ENCODE measurements at places on chromosomes 4 and X. TPM values are rescaled to one million over a fixed set of nuclear protein-coding genes. Genes with fewer than 3 reads are reported as not detected.
A peak's percentile ranks its signal among the peaks of the same experiment; 100 is the strongest.

DNA sequence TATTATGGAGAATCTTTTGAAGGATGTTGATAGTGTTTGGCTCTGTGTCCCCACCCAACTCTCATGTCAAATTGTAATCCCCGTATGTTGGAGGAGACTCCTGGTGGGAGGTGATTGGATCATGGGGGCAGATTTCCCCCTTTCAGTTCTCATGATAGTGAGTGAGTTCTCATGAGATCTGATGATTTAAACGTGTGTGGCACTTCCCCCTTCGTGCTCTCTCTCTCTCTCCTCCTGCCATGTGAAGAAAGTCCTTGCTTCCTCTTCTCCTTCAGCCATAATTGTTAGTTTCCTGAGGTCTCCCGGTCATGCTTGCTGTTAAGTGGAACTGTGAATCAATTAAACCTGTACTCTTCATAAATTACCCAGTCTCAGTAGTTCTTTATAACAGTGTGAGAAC lies 166.1 kb upstream of the NUDT6 start:
- H3K4me3 ChIP-seq, result no peak overlapping the region
- no peaks in the 10 kb centered on the region for H3K4me1 ChIP-seq
- H3K36me3 ChIP-seq, result no peaks in the 10 kb centered on the region
- H3K27me3 ChIP-seq, result no peaks in the 10 kb centered on the region
- no peak overlapping the region for H3K27ac ChIP-seq

The AVPR2 gene
- 0.87 TPM for total RNA-seq

The P2RY10 gene
- total RNA-seq, result 0.73 TPM

- H3K36me3 ChIP-seq, result no peaks in the 10 kb centered on the region
- H3K4me3 ChIP-seq, result no peak overlapping the region
- H3K27me3 ChIP-seq, result no peaks in the 10 kb centered on the region
These were observed 169.5 kb downstream of the TLL1 start for GRCh38 chr4:166042510-166043055.

The PCDH19 gene
- 0.52 TPM for total RNA-seq

The P2RY8 gene
- total RNA-seq, result 1.5 TPM

DNA sequence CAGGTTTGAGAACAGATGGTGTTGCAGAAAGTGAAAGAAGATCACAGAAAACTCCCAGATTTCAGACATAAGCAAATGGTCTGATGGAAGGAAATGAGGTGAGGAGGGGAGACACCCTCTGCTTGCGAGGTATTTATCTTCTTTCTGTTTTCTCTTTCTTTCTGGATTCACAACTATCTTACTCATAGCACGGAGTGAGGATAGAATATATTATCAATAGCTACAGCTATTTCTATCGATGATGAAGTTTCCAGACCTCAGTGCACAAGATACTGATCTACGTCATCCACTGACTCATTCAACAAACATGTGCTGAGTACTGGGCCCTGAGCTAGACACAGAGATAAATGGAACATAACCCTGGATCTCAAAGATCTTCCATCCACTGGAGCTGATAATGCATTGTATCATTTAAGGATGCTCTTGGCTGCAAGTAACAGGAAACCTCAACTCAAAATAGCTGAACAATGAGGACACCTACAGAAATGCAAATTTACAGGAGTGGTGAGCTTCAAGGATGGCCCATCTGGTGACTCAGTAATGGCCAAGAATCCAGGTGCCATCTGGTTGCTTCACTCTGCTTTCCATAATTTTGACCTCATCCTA lies 21.2 kb downstream of the SLC2A9 start:
- DNase-seq, result no peak
- no peaks in the 10 kb centered on the region for H3K36me3 ChIP-seq
- no peaks in the 10 kb centered on the region for H3K27me3 ChIP-seq
- peaks cover 8% of the 10 kb centered on the region for H3K4me1 ChIP-seq

GRCh38 chr4:141563723-141564122 lies 72.7 kb upstream of the IL15 start:
- H3K4me1 ChIP-seq, result no peaks in the 10 kb centered on the region
- no peak overlapping the region for H3K27ac ChIP-seq
- no peaks in the 10 kb centered on the region for H3K36me3 ChIP-seq
- no peak overlapping the region for H3K4me3 ChIP-seq

DNA sequence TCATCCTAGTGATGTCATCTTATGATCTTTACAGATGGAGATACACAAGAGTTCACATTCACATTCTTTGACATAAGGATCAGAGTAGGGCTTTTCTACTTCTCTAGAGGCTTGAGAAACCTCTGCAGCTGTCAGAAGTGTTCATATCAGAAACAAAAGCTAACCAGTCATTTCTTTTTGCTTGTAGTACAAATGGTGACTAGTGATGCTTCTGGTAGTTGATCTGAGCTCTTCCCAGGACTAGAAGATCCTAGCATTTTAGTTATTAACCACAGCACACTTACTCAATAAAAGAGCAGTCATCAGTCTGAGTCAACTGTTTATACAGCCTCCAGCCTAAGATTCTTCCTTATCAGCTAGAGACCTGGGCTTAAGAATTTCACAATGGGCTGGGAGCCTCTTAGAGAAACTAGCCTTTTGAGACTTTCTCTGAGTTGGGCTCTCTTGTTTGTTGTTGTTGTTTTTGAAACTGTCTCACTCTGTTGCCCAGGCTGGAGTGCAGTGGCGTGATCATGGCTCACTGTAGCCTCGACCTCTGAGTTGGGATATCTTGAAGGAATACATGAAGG lies 84.1 kb downstream of the TMEM164 start:
- peaks cover 9% of the 10 kb centered on the region for H3K4me1 ChIP-seq
- H3K27ac ChIP-seq, result peak overlapping the region; percentile 89
- peaks cover 4% of the 10 kb centered on the region for H3K27me3 ChIP-seq
- no peaks in the 10 kb centered on the region for H3K36me3 ChIP-seq
- no peak for DNase-seq
- no peak overlapping the region for H3K4me3 ChIP-seq

The GLRA2 gene
- not detected for total RNA-seq

DNA sequence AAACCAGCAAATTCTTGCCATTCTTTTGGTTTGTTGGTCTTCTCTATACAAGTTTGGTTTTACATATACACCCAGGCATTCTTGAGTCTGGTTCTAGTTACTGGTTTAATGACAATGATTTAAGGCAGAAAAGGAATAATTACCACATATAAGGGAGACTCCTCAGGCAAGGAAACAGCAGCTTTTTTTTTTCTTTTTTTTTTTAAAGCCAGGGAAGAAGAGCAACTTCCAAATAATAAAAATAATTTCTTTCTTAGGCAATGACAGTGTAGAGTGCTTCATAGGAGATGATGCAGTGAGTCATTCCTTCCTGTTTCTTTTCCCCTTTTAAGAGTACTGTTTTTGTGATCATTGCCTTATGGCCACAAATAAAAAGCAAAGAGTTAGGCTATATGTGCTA lies 289.7 kb downstream of the DKK2 start:
- H3K4me3 ChIP-seq, result no peak overlapping the region
- no peaks in the 10 kb centered on the region for H3K36me3 ChIP-seq
- no peaks in the 10 kb centered on the region for H3K27me3 ChIP-seq
- H3K27ac ChIP-seq, result no peak overlapping the region
- H3K4me1 ChIP-seq, result no peaks in the 10 kb centered on the region

The AFF1 gene
- 86.0 TPM for total RNA-seq

The QDPR gene
- 40.0 TPM for total RNA-seq

The GRK4 gene
- total RNA-seq, result 5.3 TPM
